Activated T-cell treated with anti-CD3 and anti-CD28 coated beads, Interleukin-2, amount 50 U/mL, for 48 hours (primary cell): ENCODE measurements at places on chromosomes 4 and X.

- peak; percentile 39 for DNase-seq
Observed at GRCh38 chr4:54230484-54231418, 1.7 kb downstream of the PDGFRA start.

GRCh38 chrX:144627947-144628346, 619.4 kb upstream of the SPANXN1 start:
- no peak for DNase-seq

GRCh38 chrX:136747003-136747986, 33.4 kb downstream of the ARHGEF6 start:
- DNase-seq = peak; percentile 36

DNA sequence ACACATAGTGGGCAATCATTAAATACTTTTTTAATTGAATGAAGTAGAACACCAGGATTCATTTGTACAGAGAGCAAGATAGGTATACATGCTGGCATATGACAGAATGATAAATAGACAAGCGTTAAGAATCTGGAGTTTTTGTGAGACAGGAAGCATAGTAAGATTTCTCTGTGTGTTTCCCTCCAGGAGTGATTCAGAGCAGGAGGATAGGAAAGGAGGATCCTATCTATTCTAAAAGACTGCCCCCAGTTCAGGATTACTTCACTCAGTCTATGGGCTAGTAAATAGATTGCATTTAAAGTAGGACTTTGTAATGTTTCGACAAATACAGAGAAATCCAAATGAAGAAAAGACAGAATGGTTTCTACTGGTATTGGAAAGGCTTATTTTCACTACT, 423.7 kb downstream of the PDGFC start:
- DNase-seq = no peak

GRCh38 chr4:73343432-73343831, 60.7 kb upstream of the ALB start:
- DNase-seq = no peak
